ENCODE measurements at places on chromosomes 3 and 15.

GRCh38 chr3:155960060-155960459 lies 89.6 kb downstream of the GMPS start:
- no peak for DNase-seq

GRCh38 chr15:74500401-74500800 lies 39.4 kb upstream of the UBL7 start:
- DNase-seq, result no peak

DNA sequence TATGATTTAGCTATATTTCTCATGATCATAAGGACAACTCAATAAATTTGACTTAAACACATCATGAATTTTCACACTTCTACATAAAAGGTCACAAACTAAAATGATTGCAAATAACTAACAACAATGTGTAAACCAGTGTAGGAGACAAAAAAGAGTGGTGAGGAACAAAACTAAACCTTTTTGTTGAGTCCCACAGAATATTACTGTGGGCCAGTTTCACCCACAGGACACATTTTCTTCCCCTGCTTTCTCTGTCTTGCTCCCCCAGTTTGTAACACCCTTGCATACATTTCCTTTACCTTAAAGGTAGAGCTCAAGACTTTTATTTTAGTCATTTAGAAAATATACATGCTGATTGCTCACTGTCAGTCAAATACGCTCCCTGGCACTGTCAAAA lies 130.9 kb upstream of the GOLGA6L6 start:
- DNase-seq, result no peak

DNA sequence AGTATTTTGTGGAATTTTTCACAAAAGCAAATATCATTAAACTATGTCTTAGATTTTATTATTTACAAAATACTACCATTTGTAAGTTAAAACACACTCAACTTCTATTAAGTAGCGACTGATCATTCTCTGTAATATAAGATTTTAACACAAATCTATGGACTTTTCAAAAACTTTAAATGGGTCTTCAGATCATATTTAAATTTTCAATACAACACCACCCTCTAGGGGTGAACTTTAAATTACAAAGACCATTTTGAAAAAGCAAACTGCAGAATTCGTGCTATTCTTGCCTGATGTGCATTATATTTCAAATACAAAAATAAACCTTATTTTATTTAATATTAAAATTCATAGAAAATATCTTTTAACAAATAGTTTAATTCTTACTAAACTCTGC lies 8.2 kb upstream of the VGLL4 start:
- DNase-seq, result no peak

DNA sequence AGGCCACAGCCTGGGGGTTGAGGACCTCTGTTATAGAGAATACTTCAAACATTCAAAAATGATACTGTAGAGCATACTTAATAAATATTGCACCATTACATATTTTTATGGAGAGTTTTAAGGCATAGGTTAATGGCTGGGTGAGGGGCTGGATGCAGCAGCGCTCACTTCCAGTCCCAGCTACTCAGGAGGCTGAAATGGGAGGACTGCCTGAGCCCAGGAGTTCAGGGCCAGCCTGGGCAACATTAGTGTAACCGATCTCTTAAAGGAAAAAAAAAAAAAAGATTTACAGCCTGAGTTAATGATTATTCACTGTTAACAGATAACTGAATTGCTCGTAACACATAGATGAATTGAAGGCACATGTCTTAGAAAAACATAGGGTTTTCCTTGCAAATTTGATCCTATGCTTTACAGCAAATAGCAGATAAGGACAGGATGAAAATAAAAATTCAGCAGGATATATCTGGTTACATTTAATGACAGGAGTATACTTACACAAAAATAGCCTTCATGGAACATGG lies 282.9 kb downstream of the TBC1D5 start:
- DNase-seq, result no peak

DNA sequence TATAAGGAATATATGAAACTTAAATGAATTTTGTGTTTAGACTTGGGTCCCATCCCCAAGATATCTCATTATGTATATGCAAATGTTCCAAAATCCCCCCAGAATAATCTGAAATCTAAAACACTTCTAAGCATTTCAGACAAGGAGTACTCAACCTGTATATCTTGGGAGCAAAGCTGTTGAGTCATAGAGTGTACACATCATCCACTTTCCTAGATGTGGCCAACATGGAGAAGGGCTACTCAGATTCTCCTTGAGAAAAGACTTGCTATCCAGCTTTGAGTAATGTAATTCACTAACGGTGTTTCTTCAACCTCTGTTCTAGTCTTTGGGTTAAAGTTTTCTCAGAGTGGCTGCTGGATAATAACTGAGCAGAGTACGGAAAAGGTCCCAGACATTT lies 215.5 kb upstream of the POU1F1 start:
- no peak for DNase-seq

GRCh38 chr3:49172551-49173041 lies 1.2 kb downstream of the KLHDC8B start:
- no peak for DNase-seq

DNA sequence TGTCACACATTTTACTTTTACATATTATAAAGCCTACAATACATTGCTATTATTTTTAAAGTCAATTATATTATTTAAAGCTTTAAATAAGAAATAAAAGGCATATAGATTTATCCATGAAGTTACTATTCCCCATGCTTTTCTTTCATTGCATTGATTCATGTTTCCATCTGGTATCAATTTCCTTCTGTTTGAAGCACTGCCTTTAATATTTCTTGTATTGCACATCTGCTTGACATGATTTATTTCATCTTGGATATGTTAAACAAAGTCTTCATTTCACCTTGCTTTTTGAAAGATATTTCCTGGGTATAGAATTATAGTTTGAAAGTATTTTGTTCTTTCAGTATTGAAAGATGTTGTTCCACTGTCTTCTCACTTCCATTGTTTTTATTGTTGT lies 174.3 kb upstream of the MBNL1 start:
- no peak for DNase-seq

- no peak for DNase-seq
Observed at GRCh38 chr3:177510693-177511216, 313.5 kb upstream of the TBL1XR1 start.

- DNase-seq, result no peak
Observed at GRCh38 chr3:31804251-31805051, 176.6 kb downstream of the OSBPL10 start.

GRCh38 chr3:10350324-10350985 lies 29.5 kb upstream of the SEC13 start:
- no peak for DNase-seq

DNA sequence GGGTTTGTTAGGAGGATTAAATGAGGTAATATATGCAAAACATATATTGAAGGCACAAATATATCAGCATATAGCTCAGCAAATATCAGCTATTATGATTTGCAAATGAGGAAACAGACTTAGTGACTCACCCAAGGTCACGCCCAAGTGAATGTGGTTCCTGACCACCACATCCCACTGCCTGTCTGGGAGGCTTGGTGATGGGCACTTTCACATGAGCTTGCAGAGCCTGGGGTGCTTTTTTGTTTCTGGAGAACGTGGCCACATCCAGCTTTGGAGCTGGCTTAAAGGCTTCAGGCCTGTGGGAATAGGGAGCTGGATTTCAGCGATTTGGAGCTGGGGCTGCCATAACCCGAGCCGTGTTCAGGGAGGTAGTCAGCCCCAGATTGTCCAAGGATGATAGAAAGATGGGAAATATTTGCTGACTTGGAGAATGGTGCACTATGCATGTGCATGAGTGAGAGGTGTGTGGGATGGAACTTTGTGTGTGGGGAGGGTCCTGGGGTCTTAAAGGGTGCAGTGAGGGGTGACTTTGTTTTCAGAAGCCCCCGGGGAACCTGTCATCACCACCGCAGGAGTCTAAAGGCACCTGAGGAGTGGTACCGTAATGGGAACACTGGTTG lies 12.0 kb upstream of the FGD5 start:
- peak; percentile 29 for DNase-seq

GRCh38 chr15:81000144-81000623 lies 539 bp upstream of the TLNRD1 start:
- DNase-seq, result peak; percentile 13

DNA sequence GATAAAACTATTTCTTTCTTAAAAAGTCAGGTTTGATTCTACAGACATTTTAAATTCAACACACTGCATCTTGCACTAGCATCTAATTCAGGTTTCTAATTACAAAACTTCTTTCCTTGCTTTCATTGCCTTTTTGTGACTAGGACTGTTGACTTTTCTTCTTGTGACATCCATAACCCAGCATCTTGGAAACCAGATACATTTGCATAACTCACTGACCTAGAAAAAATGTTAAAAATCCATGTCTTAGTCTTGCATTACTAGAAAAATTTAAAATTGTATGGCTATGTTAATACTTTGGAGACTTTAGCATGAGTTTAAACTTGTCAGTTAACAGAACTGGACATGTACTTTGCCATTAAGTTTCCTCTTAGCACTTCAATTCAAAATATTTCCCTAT lies 72.7 kb downstream of the DTWD1 start:
- no peak for DNase-seq

DNA sequence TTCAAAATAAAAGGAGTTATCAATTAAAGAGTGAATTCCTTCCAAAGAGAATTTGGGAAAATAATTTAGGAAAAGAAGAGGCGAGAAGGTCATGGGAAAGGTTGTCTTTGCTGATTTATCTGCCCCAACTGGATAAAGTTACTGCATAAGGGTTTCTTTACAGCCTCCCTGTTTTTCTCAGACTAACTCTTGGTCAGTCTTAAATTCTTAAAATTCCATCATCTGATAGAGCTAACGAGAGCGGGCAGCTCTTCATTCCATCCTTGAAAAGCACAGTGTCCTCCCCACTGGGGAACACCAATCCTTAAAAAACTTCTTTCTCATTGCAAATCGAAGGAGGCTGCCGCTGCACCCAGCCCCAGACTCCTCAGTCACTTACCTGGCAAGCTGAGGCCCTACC lies 107.2 kb downstream of the PGPEP1L start:
- no peak for DNase-seq

GRCh38 chr3:31382856-31383255 lies 149.9 kb upstream of the STT3B start:
- no peak for DNase-seq

DNA sequence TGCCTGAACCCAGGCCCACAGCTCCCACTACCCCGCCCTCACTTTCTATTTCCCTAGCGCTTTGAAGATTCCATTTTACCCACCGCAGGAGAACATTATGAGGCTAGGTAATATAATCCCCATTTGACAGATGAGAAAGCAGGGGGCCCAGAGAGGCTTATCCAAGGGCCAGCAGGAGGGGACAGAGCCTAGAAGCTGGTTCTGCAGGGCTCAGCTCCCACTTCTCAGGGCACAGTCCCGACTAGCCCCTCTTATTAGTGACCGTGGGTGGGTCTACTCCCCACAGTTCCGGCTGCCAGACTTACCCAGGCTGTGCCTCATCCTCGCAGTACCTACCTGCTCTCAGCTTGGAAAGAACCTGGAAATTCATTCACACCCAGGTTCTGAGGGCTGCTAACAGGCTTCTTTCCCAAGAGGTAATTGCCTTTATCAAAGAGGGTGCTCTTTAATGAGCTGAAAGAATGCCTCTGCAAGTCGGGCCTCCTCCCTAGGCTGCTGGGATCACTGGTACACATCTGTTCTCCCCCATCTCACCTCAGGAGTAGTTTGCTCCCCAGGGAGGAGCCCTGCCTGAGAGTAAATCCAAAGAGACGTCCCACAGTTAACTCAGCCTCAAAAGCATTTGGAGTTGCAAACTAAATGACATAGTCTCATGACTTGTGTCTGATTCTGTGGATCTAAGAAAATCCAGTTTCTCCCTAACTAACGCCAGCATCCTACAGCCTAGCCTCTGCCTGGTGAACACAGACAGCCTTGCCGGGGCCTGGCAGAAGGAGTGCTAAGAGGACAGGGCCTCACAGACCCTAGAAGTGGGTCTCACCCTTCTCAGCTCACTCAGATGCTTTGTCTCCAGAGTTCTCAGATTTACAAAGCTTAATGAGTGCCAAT lies 125.0 kb downstream of the CHSY1 start:
- no peak for DNase-seq

GRCh38 chr3:157705258-157705657 lies 202.0 kb upstream of the VEPH1 start:
- no peak for DNase-seq
